CD4-positive, alpha-beta T cell treated with Interleukin-6 at 100 ng/mL for 8 hours (primary cell): ENCODE measurements at places on chromosomes 12 and 14.

DNA sequence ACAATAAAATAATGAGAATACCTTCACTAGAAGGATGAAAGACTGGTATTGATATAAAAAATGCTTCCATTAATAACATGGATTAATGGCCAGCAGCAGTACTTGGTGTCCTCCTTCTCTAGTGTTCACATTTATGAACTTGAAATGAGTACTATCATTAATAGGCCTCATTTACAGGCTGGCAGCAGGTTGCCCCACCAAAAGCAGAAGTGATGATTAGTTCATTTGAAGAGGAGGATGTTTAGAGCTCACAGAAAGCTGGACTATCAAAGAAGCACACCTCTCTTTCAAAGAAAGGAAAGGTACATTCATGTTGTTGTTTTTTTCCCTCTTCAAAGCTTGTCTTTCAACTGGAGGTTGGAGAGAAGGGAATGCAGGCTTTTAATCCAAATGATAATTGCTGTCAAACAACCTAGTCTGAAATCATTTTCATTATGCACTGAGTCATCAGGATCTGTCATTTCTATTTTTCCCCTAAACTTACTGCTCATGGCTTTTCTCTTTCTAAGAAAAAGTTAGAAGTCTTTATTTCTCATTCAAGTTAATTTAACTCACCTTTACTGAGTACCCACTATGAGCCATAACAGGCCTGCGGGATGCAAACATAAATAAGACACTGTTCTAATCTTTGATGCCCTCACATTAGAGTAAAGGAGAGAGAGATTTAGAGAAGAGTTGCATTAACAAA lies 157.9 kb upstream of the GRIP1 start:
- DNase-seq: no peak

GRCh38 chr12:14157088-14157747 lies 175.8 kb upstream of the GRIN2B start:
- DNase-seq: no peak

DNA sequence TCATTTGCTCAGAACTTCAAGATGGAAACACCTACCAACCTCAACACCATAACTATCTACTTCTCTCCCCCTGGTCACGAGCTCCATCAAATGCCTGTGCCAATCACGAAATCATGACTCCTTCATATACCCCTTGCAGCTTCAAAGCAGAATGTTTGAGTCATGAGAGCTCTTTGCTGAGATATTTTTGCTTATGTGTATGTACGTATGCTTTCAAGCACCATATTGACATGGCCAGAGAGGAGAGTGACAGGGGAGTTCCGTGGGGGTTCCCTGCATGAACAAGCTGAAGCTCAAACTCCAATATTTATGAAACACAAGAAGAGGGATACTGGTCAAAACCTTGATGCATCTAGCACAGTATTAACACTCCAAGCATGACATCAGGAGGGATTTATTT lies 374.4 kb downstream of the DPF3 start:
- no peak for DNase-seq

GRCh38 chr12:130983328-130984017 lies 29.8 kb downstream of the ADGRD1 start:
- no peak for DNase-seq

DNA sequence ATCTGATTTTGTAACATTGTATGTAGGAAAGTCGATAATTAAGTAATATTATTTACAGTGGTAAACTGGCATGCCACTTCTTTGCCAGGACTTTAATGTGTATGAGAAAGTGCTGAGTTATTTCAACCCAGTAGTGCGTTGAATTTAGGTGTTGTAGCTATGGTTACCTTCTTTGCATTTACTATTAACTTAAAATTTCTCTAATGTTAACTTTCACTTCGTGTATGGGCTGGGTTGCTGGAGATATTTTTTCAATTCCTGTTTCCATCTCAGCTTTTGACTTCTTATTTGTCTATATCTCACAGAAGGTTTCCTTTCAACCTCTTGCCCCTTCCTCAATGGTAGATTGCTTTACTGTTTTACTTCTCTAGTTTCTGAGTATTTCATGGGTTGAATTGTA lies 1345.6 kb downstream of the FSCB start:
- no peak for DNase-seq

DNA sequence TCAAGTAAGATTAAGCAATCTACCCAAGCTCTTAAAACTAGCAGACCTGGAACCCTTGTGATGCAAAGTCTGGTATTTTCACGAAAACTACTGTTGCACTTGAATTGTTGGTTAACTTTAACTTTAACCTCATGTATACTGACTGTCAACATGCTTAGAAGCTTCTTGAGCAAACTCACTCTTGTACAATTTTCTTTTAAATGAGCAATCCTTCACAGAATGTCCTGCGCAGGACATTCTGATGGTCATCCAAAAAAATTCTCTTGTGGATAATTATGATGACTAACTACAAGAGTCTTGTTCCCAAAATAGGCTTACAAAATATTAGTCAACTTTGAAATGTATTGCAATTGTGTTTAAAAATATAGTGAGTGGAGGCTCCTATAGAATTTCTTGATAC lies 54.0 kb upstream of the PDE3A start:
- no peak for DNase-seq

GRCh38 chr14:91317381-91318308 lies 73.1 kb upstream of the GPR68 start:
- peak; percentile 89 for DNase-seq

DNA sequence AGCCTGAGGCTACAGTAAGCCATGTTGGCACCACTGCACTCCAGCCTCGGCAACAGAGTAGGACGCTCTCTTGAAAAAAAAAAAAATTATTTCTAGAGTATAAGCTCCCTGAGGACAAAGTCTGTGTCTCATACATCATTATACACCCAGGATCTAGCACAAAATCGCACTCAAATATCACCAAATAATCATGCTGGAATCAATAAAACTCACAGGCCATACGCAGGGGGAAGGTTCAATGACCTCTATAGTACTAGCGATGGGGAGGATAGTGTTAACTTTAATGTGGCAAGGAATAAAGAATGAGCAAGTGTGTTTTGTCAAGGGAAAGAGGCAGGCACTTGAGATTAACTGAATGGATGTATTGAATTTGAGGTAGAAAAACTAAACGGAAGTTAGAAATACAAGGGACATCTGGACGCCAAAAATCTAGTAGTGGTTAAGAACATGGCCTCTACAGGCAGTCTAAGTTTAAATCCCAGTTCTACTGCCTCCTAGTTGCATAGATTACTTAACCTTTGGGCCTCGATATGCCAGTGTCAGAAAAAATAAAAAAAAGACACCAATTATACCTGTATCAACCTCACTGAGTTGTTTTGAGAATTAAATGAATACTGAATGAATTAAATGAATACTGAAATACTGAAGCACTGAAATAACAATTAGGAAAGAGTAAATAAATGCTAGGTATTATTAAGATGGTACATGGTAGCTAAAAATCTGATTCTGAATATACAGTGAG lies 4.4 kb upstream of the AP4S1 start:
- no peak for DNase-seq

- no peak for DNase-seq
Observed at GRCh38 chr14:22493753-22494152, 95.3 kb downstream of the DAD1 start.

DNA sequence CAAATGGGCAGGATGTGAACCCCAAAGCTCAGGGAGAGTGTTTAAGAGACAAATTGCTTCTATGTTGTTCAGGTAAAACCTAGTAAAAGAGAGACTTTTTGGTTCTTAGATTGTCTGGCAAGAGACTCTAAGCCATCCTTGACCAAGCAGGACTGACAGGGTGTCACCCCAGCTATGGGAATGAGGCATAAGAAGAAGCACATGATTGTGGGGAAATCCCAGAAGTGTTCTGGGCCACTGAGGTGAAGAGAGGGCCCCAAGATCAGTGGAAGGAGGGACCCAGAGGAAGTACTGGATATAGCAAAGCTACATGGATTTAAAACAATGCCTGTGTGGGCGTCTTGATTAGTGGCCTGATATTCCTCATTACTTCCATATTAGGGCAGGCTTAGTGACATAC lies 99.0 kb downstream of the SAMD4A start:
- no peak for DNase-seq

GRCh38 chr14:89828471-89829165 lies 125.9 kb downstream of the EFCAB11 start:
- DNase-seq: no peak

GRCh38 chr12:65707051-65707450 lies 117.2 kb upstream of the HMGA2 start:
- no peak for DNase-seq
